BJ (cell line): ENCODE measurements at places on chromosomes 5 and 9.

GRCh38 chr5:97163360-97163764 is 19.7 kb downstream of the RIOK2 start:
- no peak for DNase-seq

- DNase-seq = no peak
Measured at GRCh38 chr5:75734913-75735789, 17.9 kb upstream of the POC5 start.

DNA sequence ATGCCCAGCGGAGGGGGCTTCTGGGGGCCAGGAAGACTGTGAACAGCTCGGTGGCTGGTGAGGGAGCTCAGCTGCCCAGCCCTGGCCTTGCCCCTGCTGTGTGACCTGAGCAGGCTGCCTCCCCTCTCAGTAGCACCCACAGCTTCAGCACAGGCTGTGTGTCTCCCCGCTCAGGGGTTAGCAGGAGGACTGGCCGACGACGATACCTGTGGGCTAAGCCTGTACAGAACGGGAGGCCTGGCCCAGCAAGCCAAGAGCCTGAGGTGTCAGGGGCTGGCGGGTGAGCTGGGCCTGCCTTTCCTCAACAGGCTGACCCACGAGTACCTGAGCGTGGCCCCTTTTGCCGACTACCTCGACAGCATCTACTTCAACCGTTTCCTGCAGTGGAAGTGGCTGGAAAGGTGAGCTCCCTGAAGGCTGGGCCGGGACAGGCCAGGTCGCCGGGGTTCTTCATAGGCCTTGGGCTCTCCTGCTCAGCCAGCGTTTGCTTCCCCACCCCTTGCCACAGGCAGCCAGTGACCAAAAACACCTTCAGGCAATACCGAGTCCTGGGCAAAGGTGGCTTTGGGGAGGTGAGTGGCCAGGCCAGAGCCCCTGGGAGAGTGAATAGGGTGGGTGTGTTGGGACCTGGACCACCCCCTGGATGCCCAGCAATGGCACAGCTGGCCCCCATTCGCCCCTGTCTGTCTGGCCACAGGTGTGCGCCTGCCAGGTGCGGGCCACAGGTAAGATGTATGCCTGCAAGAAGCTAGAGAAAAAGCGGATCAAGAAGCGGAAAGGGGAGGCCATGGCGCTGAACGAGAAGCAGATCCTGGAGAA is 6.6 kb downstream of the GRK6 start:
- DNase-seq = no peak

DNA sequence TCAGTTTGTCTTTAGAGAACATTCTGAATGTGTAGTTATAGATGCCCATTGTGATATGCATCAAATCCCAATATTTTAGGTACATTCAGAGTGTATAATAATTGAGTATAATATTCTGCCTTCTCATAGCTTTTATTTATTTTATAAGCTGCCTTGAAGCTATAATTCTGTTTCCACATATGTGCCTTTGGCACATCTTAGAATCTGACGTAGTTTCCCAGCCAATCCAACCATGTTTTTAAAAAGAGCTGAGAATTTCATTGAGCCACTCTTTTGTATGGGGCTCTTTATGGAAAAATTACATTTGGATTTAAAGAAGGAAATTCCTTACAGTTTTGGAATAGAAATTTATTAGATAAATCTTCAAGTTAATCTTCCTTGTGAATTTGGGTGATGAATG is 65.4 kb downstream of the ADCY2 start:
- DNase-seq = no peak

DNA sequence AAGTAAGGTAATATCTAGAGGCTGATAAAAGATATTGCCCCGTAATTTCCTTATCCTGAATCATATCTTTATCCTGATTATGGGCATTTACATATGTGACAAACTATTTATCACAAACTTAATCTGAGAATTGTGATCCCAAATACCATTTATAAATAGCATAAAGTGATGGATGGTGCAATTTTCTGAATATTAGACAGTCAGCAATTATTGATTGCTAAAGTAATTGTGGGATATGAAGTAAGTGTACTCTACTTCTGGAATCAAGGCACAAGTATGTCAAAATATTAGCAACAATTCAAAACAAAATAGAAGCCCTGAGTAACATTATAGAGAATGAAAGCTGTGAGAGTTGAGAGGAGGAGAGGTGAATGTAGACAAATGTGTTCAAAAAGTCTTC is 361.9 kb upstream of the CDH6 start:
- no peak for DNase-seq

- no peak for DNase-seq
Measured at GRCh38 chr5:149302641-149303040, 31.0 kb downstream of the AFAP1L1 start.

- DNase-seq = no peak
Measured at GRCh38 chr5:174310243-174310642, 264.7 kb downstream of the NSG2 start.

- DNase-seq = no peak
Measured at GRCh38 chr5:146376821-146377220, 38.2 kb downstream of the POU4F3 start.

DNA sequence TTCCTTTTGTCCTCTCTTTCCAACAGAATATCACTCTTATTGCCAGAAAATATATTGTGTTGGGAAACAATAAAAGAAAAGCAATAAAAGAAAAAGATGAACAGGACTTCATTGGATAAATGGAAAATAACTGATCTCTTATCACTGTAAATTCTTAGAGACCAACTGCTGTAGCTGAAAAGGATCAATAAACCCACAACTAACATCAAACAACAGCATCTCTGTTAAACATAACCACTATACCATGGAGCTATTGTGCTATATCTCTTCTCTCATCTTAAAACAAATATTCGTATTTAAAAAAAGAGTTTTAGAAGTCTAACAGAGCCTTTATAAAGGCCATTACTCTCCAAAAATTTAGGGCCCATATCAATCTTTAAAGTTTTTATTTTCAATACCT is 502.4 kb downstream of the TMEM232 start:
- no peak for DNase-seq

GRCh38 chr9:126791406-126792230 is 13.2 kb upstream of the ZBTB43 start:
- DNase-seq = peak; percentile 25

DNA sequence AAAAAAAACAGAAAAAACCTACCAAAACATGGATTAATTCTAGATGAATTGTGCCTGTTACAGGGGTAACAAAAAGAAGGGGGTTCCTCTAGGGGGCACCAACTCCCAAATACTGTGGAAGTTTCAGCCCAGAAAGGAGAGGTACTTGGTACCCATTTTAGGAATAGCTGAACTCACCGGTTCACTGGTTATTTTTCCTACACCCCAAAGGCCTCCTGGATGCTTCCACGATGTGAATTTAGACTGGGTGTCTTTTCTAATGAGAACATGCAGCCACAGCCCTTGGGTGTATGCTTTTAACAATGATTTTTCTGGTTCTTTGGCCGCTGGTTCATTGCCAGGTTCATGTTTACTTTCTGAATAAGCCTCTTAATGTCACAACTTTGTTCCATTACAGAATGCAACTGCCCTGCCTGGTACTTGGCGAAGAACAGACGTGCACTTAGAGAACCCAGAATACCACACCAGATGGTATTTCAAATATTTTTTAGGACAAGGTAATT is 46.7 kb downstream of the GARNL3 start:
- no peak for DNase-seq

- no peak for DNase-seq
Measured at GRCh38 chr5:176901260-176902101, 2.3 kb upstream of the HK3 start.

DNA sequence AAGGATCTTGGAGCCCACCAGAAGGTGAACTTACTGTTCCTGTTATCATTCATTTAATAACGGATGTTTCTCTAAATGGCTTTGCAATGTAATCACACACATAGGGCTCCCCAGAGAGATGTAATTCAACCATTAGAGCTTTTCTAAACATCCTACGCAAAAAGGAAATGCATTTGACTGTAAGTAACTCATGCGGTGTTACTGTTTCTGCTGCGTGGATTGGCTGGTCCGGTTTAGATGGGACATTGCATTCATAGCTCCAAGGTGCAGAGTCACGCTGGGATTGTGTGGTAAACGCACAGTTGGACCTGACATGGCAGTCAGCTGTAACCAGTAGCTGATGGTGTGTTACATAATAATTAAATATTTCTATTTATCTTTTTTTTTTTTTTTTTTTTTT is 185.5 kb upstream of the OTULINL start:
- no peak for DNase-seq

- DNase-seq = no peak
Measured at GRCh38 chr9:86285261-86285660, 2.9 kb upstream of the ISCA1 start.

GRCh38 chr9:93161786-93162562 is 22.0 kb upstream of the WNK2 start:
- DNase-seq = no peak
